HAP-1 (cell line): ENCODE measurements at places on chromosomes 2 and 18.

DNA sequence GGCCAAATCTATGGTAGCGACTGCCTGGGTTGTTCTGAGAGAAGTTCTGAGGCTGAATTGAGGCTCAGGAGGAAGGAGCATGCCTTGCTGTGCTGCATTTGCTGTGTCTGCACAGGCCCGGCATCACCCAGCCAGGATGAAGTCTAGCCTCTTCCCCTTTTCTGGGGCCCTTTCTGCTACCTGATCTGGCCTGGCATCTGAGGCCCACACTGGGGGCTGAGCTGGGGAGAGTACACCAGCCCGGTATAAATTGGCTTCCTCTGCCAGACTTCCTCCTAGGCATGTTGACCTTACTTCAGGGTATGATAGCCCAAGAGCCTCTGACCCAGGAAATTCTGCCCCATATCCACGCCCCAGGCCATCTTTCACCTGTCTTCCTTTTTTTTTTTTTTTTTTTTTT lies 30.0 kb downstream of the MRPL35 start:
- DNase-seq = no peak

GRCh38 chr2:37523814-37524362 lies 147.6 kb downstream of the CDC42EP3 start:
- no peak for DNase-seq

DNA sequence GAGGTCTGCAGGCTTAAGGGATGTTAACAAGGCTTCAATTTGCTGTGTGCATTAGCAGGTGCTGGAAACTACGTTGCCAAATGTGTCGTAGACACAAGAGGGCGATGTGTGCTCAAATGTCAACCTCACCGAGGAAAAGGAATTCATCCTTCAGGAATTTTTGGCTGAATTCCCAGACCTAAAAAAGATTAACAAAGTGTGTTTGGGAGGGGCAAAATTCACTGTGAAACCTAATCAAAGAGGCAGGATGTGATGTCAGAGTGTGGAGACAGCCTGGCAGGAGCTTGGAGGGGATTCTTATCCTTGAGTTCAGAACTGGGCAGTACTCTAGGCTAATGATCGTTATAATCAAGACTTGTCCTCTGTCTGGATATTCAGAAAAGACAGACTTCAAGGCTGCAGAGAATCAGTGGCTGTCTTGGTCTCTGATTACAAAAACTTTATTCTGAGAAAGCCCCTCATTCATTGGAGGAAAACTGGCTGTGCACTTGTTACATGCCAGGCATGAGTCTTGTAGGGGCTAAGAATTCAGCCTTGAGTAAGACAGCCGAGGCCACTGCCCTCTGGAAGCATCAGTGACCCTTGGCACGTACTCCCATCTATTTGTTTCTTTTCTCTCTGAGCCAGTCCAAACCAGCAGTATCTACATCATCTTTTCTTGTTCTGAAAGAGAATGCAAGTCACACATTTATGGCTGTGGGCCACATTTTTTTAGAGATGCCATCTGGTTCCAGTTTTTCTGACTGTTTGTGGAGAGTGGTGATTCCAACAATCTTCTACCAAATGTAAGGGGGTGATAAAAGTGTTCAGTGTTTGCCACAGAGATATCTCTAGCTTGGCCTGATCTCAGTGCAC lies 18.7 kb upstream of the SCYGR1 start:
- DNase-seq = peak; percentile 99

DNA sequence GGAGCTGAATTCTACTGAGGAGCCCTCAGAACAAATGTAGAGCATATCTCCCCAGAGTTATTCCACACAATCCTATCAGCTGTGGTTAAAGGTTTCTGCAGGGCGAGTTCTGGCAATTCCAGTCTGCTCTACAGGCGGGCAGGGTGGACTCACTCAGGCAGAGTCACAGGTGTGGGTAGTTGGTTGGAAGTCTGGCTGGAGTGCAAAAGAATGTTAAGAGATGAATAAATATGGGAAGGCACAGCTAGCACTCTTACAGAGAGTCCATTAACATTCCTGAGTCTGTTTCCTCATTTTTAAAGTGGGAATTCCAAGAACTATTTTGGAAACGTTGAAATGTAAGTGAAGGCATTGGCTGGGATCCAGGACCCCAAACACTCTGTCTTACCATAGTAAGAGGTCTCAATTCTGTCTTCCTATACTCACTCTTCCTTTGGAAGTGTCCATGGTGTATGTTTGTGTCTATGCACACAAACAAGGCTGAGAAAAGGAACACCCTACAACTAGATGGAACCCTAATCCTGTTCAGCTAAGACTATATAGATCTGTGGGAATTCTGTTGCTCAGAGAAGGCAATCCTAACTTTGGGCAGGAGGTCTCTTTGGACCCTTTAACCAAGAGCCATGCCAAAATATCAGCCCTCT lies 63.3 kb upstream of the AQP4 start:
- DNase-seq = no peak

DNA sequence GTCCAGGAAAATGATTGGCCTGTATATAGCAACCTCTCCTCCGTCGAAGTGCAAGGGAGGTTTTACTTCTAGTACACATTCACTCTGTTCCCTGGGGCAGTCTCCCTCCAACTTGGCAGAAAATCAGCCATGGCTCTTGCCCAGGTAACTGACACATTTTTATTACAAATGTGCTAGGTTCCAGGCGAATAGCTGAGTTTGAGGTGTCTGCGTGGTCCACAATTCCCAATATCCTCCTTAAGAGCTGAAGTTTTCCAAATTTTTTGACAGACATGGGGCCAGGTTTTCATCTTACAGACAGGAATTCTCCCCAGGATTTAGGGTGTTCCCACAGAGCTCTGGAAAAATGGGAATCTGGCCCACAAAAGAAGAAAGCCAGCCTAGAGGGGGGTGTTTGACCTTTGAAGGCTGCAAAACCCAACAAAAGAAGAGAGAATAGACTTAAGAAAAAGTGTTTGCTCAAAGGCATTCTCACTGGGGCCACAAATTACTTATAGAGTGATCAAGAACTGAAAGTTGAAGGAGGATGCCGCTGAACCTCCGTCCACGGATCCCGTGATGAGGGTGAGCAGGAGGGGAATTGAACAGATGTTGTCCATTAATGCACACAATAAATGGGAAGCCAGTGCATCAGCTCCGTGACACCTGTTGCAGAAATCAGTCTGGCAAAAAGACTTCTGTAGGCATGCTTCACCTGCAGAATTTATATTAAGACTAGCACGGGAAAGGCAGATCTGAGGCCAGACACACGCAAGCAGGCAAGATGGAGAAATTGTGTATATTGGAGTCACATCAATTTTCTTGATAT lies 242.3 kb upstream of the COPS8 start:
- DNase-seq = no peak

DNA sequence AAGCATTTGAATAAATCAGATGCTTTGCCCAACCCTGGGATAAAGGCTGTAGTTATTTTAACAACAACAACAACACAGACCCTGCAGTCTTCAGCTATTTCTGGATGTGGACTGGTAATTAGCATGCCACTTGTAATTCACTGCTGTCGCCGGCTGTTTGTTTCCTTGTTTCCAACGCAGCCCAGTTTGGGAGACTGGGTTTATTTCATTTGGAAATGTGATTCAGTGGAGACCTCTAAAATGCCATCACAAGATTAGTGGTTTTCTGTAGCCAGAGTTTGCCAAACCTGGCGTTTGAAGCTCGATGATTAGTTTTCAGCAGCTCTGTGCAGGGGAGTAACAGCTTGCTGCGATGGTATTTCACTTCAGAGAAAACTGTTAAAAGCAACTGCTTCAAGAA lies 83.5 kb downstream of the LDLRAD4 start:
- DNase-seq = no peak

GRCh38 chr18:23701017-23701416 lies 11.8 kb downstream of the LAMA3 start:
- DNase-seq = no peak

- no peak for DNase-seq
Measured at GRCh38 chr2:180038997-180039396, 31.9 kb upstream of the CWC22 start.

- peak; percentile 72 for DNase-seq
Measured at GRCh38 chr2:88016960-88017779, 823 bp upstream of the RNU2-63P start.

GRCh38 chr2:30636311-30636710 lies 170.9 kb downstream of the CAPN13 start:
- no peak for DNase-seq

GRCh38 chr2:226837787-226838603 lies 2.1 kb downstream of the RHBDD1 start:
- DNase-seq = no peak

DNA sequence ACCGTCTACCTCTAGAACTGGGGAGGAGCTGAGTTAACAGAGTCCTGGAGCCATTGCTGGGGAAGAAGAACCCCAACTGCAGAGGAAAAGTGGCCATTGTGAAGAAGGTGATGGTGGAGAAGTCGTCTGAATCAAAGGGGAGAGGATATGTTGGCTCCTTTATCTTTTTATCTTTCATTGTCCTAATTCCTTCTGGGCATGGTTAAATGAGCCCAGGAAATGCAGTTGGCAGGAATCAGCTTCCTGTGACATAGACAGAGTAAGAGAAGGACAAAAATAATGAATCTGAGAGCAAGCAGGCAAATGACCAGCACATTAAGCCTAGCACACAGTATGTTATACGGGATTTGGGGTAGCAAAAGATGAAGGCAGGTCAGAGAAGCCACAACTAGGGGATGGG lies 16.0 kb upstream of the ACTR3 start:
- no peak for DNase-seq

DNA sequence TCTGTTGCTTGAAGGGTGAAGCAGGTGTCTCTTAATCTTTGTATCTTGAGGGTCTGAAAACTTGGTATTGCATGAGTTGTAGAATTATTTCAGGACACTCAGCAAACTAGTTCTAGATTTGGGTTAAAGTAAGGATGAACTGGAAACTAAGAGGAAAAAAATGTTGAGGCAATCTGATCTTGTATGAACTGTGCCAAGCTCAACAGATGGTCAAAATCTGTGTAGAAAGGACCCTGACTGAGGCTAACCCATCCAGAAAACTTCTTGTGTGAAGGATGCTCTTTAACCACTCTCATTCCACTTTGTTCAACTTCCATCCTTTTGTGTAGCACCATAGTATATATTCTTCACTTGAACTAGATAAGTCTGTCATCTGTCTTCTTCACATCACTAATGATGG lies 861.7 kb downstream of the SLC4A3 start:
- no peak for DNase-seq
